CD4-positive, alpha-beta T cell treated with Interleukin-1 beta for 1 hour (primary cell): ENCODE measurements at places on chromosomes 1 and 21.

DNA sequence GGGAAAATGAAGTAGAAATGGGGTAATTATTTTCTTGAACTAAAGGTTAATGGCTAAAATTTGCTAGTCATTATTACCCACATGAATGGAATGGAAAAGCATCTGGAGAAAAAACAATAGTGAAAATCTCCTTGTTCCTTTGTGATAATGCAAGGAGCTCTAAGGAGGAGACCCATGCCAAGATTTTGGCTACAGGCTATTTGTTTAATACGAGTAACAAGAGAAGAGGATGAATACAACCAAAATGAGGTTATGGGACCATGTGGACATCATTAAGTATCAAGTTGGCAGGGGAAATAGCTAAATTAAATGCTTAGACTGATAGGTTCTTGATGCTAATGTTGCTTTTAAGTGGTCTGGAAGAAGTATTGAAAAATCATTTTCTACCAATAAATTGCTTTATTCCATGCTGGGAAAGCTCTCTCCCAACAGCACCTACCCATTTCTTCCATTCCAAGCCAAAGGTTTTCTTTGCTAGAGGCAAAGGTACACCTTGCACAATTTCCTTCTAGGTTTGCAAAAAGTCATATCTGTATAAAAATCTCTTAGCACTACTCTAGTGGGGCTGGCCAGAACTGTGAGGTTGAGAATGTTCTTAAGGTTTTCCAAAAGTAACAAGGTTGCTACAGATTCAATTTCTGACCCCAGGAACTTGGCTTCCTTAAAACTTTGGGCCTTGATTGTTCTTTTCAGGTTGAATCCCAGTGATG lies 100.2 kb downstream of the SMYD2 start:
- DNase-seq = no peak

DNA sequence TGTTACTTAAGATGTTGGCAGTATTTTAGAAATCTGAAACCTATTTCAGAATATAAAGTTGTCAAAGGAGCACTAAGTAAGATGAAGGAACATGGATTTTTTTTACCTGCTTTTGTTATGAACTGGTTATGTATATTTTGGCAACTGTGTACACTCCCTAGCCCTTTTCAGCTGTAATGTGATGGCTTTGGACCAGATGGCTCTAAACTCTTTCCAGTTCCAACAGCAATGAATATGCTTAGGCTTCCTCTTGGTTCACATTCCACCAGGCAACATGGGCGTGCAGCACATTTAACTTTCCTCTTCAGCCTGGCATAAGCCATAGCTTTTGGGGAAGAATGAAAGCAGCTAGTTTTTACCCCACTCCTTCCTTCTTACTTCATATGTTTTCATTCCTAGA lies 95.6 kb upstream of the ADAMTS5 start:
- no peak for DNase-seq

GRCh38 chr1:174976436-174977108 lies 23.2 kb upstream of the CACYBP start:
- DNase-seq = no peak

DNA sequence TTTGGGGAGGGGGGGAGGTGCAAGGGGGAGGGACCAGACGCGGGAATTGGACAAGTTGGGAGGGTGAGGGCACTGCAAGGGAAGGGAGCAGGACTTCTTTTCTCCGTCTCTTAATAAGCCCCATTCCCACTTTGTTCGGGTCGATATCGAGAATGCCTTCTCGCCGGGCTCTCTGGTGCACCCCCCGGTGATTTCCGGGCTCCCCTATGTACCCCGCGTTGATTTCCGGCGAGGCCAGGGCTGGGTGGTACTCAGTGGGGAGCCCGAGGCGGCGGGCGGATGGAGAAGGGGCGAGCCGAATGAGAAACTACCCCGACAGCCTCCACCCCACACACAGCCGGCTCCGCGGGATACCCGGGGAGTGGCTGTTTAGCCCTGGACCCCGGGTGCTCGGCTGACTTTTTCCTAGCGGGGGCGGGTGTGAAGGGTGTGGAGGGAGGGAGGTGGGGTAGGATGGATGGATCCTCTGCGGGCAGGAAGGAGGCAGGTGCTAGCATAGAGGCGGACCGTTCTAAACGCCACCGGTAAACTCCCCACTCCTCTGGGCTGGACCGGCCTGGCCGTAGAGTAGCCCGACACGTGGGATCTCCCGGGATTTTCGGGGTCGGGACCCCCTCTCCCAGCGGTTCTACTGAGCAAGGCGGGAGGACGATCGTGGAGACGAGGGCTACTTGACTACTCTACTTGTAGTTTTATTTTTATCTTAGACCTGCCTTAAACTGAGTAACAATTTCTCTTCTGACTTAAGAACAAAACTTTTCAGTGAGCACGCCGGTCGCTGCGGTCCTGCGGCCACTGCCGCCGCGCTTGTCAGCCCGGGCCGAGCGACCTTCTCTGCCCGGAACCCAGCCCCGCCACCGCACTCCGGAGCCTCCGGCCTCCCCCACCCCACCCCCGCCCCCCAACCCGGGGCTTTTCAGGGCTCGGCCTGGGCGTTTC lies 1.0 kb downstream of the RNF220 start:
- no peak for DNase-seq

- DNase-seq = no peak
These were observed 10.6 kb upstream of the HLCS start for GRCh38 chr21:36976882-36977651.

DNA sequence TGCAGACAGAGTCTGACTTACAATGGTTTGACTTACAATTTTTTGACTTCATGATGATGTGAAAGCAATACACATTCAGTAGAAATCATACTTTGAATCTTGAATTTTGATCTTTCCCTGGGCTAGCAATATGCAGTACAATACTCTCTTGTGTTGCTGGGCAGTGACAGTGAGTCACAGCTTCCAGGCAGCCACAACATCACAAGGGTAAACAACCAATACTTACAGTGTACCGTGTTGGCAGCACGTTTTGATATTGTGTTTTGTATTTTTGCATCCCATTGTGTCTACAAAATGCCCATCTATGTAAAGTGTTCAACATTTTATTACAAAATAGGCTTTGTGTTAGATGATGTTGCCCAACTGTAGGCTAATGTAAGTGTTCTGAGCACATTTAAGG lies 150.9 kb downstream of the NTMT2 start:
- no peak for DNase-seq

- peak; percentile 21 for DNase-seq
These were observed 592 bp downstream of the ZNF692 start for GRCh38 chr1:248858096-248858890.

- no peak for DNase-seq
These were observed 28.6 kb upstream of the STUM start for GRCh38 chr1:226519716-226520598.

DNA sequence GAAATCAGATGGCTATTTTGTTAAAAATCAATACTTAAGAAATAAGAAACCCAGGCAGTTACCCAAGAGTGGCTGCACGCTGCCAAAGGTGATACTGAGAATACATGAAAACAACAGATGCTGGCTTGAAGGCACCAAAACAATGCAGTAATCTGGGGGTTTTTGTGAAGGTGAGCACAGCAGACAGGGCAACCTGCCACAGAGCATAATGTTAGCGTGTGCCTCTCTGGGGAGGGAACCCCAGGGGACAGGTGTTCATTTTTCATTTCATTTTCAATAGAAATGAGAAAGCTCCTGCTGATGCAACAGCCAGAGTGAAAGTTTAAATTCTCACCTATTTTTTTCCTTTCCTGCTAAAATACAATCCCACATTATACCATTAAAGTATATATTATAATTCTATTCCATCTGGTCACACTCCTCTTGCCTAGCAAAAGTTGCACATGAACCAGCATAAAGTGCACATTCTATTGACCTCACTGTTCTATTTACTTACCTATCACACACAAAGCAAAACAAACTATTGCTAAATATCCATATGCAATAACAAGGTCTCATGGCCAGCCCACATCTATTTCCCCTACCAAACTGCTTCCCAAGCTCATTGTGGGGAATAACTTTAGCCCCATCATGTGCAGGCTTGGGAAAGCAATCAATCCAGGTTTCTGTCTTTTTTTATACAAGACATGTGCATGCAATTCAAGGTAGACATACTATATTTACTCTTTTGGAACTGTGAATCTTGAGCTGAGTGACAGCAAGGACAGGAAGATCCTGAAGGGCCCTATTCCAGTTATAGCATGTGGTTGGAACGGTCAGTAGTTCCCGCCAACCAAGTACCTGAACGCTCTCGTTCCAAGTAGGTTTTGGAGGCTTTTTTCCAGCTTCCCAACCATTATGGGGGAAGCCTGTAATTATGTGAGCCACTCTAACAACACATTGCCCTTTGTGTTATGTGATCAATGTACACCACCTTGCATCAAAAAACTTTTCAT lies 173.6 kb downstream of the RERE start:
- peak; percentile 43 for DNase-seq

- DNase-seq = no peak
These were observed 59.6 kb downstream of the KCNAB2 start for GRCh38 chr1:6105218-6105679.

DNA sequence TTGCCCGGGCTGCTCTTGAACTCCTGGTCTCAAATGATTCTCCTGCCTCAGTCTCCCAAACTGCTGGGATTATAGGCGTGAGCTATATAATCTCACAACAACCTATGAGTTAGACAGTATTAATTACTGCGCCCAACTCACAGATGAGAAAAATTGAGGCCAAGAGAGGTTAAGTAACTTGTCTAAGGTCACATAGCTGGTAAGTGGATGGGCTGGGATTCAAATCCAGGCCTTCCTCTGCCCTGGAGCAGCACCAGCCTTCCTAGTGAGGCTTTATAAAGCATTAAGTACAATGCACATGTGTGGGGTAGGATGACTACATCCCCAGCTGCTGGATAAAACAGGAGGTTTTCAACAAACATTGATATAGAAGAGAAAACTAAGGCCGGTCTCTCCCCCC lies 15.1 kb downstream of the E2F2 start:
- DNase-seq = no peak

GRCh38 chr1:1938613-1939295 lies 19.7 kb upstream of the TMEM52 start:
- no peak for DNase-seq

DNA sequence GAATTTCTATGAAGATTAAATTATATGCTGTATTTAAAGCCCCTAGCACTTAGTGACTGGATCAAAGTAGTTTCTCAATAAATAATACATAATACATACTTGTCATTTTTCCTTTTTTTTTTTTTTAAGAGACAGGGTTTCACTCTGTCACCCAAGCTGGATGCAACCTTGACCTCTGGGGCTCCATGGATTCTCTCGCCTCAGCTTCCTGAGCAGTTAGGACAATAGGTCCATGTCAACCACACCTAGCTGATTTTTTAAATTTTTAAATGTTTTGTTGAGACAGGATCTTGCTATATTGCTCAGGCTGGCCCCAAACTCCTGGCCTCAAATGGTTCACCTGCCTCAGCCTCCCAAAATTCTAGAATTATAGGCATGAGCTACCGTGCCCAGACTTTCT lies 5.9 kb downstream of the ACADM start:
- DNase-seq = no peak

- DNase-seq = peak; percentile 72
These were observed 7.6 kb downstream of the LAPTM5 start for GRCh38 chr1:30749691-30750583.

GRCh38 chr1:33335020-33335419 lies 14.1 kb upstream of the A3GALT2 start:
- DNase-seq = no peak

DNA sequence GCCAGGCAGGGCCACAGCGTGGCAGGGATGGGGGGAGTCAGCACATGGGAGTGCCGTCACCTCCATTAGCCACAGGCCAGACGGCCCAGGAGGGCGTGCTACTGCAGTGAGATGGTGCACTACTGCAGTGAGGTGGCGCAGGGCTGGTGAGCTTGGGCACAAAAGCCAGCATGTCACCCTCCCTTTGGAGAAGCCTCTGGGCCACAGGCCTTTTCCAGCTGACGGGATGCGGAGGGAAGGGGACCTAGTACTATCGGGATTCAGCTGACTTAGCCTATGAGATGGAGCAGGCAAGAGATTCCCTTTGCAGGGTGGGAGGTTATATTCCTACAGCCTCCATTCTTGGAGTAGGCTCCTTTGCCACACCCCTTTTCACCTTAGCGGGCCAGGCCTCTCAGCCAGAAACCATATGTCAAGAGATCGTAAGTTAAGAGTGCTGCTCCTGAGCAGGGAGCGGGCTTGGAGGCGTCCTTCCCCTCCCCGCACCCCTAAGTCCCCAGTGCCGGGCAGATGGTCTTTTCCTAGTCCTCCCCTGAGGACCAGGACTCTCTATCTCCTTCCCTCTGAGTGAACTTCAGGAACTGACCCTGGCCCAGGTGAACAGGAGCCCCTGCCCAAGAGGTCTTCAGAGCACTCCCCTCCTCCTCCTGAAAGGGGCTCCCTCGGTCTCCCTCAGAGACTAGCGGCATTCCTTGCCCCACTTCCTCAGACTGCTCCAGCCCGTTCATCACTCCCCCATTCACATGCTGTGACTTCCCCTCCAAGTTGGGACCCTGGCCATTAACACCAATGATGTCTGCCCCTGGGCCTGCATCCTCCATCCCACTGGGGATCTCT lies 8.2 kb downstream of the NES start:
- no peak for DNase-seq

DNA sequence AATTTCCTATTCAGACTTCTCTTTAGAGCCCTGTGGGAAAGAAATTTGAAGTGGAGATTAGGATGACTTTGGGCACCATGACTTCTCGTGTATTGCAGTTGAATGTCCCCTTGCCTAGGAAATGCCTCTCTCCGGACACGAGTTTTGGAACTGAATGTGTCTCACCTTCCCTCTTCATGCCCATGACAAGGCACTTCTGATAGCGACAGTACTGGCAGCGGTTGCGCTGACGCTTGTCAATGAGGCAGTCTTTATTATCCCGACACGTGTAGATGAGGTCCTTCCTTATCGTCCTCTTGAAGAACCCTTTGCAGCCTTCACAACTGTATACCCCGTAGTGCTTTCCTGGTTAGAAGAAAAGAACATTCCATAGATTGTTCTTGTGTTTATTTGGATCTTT lies 28.1 kb downstream of the RXRG start:
- DNase-seq = no peak

DNA sequence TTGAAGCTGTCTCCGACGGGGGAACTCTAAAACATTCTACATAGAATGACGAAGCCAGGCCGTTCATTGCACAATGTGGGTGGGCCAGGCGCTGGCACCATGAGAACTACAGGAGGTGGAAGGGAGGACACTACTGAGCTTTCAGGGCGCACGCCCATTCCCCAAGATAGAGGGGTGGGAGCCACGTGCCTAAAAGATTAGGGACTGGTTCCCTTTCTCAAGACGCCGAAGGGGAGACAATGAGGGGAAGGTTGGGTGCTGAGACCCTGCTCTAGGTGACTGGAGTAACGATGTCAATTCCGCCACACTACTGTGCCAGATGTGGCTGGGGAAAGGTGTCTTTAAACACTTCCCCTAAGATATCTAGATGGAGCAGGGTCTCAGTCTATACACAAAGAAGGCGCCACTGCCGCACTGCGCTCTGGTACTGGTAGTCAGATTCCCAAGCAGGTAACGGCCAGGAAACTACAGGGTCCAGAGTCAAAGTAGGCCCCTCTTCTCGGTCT lies 782 bp downstream of the CSDE1 start:
- DNase-seq = peak; percentile 30
